SIG-M5 (cell line): ENCODE measurements at places on chromosomes 7 and 10.

GRCh38 chr10:1369197-1369596 is 313.0 kb downstream of the WDR37 start:
- no peak for DNase-seq

DNA sequence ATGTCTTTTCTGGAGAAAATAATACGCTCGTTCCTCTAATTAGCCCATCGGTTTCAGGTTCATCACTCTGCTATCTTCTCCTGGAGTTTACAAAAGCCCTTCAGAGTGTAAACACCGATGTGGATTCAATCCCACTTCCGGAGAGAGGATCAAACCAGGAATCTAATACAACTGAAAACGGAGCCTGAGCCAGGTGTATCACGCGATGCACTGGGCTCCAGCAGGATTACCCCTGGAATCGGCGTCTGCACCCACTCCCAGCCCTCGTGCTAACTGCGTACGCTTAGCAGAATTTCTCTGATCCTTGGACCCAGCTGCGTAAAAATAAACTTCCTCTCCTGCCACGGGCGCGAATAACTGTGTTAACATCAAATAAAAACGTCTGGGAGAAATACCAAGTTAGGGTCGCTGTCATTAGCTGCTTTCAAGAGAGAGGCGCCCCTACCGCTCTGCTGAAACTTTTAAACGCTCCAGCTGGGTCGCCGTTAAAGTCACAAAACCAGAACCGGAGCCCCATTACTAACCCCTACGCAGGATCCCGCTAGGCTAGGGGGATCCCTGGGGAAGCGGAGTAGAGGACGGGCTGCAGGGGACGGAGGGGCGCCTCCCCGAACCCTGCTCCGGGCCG is 502 bp downstream of the ZNF3 start:
- no peak for DNase-seq

DNA sequence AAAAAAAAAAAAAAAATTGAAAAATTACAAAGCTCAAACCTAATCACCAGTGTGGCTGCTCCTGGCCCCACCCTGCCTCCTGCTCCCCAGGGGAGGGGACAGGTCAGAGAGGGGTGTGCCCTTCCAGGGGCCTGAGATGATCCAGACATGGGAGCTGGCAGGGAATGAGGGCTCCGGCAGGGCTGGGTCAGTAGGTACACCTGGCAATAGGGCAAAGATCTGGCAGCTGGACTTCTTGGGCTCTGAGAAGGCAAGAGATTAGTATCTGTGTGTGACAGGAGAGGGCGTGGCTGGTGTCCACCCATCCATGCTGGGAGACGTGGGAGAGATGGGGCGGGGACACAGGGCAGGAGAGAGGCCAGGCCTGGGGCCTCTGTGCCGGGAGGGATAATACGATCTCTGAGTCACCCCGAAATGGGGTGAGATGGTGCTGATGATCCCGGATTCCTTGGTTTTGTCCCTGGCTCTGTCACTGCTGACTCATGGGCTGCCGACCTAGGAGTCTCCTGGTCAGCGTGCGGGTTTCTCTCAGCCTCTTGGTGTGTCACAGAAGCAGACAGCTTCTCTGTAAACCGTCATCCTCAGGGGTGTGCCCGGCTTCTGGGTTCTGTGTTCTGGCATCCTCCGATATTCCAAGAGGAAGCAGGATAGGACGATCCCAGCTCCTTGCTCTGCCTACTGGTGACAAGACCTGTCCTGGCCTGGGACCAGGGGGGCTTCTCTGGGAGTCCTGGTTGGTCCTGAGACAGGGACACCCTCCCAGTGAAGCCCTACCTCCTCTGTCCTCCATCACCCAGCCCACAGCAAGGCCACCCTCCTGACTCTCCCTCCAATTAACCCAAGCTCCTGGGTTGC is 8.2 kb upstream of the CLDN4 start:
- no peak for DNase-seq

DNA sequence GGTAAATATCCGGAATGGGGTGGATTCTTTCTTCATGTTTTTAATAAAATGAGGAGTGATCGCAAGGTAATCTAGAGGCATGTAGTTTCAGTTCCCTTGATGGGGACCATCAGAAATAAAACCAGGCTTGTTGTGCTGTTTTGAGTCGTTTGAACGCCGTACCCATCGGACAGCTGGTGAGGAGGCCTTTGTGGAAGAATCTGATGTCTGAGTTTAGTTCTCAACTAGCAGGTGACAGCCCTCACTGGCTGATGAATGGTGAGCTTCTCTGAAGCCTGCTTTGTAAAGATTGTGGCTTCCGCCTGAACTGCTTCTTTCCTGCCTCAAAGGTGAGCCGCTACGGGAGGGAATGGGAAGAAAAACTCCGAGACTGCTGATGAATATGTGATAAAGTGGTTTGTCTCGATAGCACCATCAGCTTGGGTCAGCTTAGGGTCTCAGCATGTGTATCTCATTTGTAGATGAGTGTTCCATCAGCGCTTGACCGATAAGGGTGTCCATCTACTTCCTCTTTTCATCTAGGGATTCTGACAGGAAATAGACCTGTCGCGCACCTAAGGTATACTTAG is 977 bp downstream of the TMEM248 start:
- no peak for DNase-seq

DNA sequence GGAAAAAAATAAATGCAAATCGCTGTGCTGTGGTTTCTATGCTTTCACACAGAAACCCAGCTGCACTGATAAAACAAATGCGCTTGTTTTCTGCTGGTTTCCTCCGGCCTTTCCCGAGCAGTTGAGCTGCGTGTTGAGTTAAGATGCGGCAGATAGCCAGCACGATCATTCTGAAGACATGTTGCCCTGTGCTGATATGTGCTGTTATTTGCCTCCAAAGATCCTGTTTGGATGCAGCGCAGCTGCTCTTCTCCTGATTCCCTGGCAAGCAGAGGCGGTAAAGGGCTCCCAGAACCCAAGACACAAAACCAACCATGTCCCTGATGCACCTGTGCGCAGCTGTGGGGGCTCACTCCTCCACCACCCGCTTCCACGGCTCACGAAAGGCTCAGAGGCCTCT is 225.4 kb downstream of the PAXIP1 start:
- no peak for DNase-seq

- DNase-seq: no peak
Measured at GRCh38 chr7:116209561-116210070, 723 bp upstream of the TES start.

GRCh38 chr7:86942081-86942480 is 117.4 kb downstream of the ELAPOR2 start:
- no peak for DNase-seq

GRCh38 chr10:80206277-80206655 is 929 bp upstream of the ANXA11 start:
- no peak for DNase-seq

- no peak for DNase-seq
Measured at GRCh38 chr7:24283554-24283896, 465 bp upstream of the NPY start.

- DNase-seq: no peak
Measured at GRCh38 chr7:34225193-34225592, 319.9 kb downstream of the BMPER start.

DNA sequence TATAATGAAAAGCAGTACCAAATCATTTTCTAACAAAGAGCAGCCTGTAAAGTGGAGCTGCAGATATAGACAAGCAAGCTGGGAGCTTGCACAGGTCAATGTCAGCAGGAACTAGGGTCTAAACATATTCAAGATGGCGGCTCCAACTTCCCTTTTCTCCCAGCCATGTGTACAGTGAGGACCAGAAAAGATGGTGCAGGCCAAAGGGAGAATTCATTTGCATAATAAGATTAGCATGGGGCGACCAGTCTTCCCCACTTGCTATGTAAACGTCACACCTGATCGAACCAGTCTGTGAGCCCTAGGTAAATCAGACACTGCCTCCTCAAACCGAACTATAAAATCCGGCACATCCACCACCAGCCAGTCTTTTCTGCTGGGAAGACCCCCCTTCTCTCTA is 4.4 kb upstream of the RAPGEF5 start:
- DNase-seq: no peak

DNA sequence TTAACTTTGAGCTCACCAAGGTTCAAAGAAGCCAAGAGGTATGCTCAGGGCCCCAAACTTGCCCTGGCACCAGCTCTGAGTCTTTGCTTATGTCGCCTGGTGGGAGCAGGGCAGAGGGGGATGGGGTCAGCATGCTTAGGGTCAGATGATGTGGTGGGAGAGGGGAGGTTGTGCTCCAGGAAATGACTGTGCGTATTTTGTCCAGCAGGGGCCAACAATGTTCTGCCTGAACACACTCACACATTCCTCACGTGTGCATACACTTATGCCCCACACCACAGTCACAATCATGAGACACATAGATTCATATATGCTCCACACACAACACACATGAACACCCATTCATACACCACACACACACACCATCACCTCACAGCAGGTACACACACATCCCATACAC is 4.4 kb upstream of the RAMP3 start:
- DNase-seq: no peak

- DNase-seq: no peak
Measured at GRCh38 chr7:111137296-111138192, 46.6 kb downstream of the LRRN3 start.

DNA sequence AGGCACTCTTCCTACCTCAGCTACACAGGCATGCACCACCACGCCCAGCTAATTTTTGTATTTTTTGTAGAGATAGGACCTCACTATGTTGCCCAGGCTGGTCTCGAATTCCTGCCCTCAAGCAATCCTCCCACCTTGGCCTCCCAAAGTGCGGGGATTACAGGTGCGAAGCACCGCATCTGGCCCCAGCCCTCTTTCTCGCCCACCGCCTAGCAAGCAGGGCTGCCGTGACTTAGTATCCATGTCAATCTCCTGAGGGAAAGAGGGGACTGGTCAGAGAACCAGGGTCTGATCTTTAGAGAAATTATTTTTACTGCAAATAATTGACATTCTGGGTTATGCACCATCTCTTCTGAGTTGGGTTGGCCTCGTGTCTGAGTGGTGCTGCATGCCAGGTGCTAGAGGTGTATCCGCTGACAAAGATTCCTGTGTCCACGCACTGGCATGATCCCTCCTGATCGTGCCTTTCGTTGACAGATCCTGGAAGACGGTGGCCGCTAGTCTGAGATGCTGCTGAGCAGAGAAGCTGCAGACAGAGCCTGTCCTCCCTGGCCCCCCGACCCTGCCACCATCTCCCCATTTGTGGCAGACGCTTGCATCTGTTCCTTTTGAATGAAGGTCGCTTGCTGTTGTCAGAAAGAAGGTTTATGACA is 22.7 kb downstream of the WIPI2 start:
- no peak for DNase-seq

- no peak for DNase-seq
Measured at GRCh38 chr10:112634096-112634830, 187.2 kb downstream of the VTI1A start.

DNA sequence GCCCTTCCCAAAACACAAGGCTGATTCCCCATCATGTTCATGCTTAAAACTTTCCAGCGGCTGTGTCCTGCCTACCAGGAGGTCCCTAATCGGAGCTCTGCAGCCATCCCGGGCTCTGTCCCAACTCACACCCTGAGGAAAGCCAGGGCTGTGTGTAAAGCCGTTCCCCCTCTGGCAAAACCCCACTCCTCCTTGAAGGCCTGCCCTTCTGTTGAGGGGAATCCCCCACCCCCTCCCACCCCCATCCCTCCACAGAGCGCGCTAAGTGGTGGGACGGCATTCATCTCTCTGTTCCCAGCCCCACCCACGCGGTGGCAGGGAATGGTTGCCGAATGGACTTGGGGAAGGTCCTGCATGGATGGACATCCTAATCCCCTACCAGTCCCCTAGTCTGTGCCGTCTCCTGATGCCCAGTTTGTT is 667 bp upstream of the TMEM120A start:
- no peak for DNase-seq

DNA sequence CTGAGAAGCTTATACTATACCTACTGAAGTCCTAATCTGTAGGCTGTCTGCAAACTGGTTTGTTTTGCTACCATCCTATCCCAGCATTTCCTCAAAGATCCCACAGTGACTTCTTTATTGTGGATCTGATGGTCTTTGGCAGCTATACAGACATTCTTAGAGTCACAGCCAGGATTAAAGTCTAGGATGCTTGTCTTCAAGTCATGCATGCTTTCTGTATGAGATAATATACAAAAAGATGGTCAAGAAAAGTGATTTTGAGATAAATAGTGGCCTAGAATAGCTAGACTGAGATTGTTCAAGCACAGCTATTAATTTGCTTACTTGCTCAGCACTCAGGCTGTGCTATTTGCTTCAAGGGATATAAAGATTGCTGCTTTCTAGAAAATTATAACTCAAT is 454.4 kb downstream of the AUTS2 start:
- no peak for DNase-seq

GRCh38 chr10:133391761-133392518 is 2.0 kb upstream of the MTG1 start:
- no peak for DNase-seq
